A375 (cell line): ENCODE measurements at places on chromosomes 6 and 20. TPM values are rescaled to one million over a fixed set of nuclear protein-coding genes. Genes with fewer than 3 reads are reported as not detected.

The SLC23A2 gene
- 15.3 and 16.3 TPM in 2 replicates for total RNA-seq

The FHL5 gene
- 0.21 and 0.23 TPM in 2 replicates for total RNA-seq

The MRAP2 gene
- 0.19 and 0.49 TPM in 2 replicates for total RNA-seq

The PNLDC1 gene
- not detected in 2 replicates for total RNA-seq

The COL19A1 gene
- total RNA-seq: 14.0 and 15.2 TPM in 2 replicates

The OPRM1 gene
- not detected in 2 replicates for total RNA-seq

The TFB1M gene
- total RNA-seq: 56.9 and 62.4 TPM in 2 replicates

The TTLL9 gene
- 0.11 TPM in 1 of 2 replicates, not detected in the other for total RNA-seq

The PPP1R16B gene
- total RNA-seq: 0.03 and 0.08 TPM in 2 replicates

The DEFB132 gene
- total RNA-seq: not detected in 2 replicates

The PBOV1 gene
- total RNA-seq: not detected in 2 replicates

The TPBG gene
- 14.6 and 15.9 TPM in 2 replicates for total RNA-seq

The CFAP206 gene
- not detected in 2 replicates for total RNA-seq

The SLC26A8 gene
- not detected in 2 replicates for total RNA-seq

The OARD1 gene
- total RNA-seq: 20.8 and 25.7 TPM in 2 replicates

The CLPSL2 gene
- not detected in 2 replicates for total RNA-seq

The ERVFRD-1 gene
- not detected in 2 replicates for total RNA-seq

The HLA-DRA gene
- total RNA-seq: 285 and 293 TPM in 2 replicates

The SLC29A1 gene
- 16.3 and 21.6 TPM in 2 replicates for total RNA-seq

The PPARD gene
- total RNA-seq: 3.4 and 5.1 TPM in 2 replicates

The HLA-DOB gene
- total RNA-seq: 1.7 and 2.0 TPM in 2 replicates

The TRIM15 gene
- total RNA-seq: not detected in 2 replicates

The ULBP3 gene
- total RNA-seq: 7.1 and 14.2 TPM in 2 replicates

The PNPLA1 gene
- total RNA-seq: not detected in 2 replicates

The ZC2HC1B gene
- not detected in 2 replicates for total RNA-seq

The SOBP gene
- total RNA-seq: 1.8 and 4.1 TPM in 2 replicates

The GLP1R gene
- total RNA-seq: not detected in 2 replicates

The AURKA gene
- 61.3 and 62.1 TPM in 2 replicates for total RNA-seq

The KCNB1 gene
- total RNA-seq: not detected in 2 replicates

The RFX6 gene
- not detected in 2 replicates for total RNA-seq

The KCNQ5 gene
- total RNA-seq: 3.1 and 5.9 TPM in 2 replicates

The GPR6 gene
- not detected in 2 replicates for total RNA-seq

The RIMS1 gene
- total RNA-seq: 0.94 and 1.5 TPM in 2 replicates

The PROCR gene
- total RNA-seq: 48.1 and 53.3 TPM in 2 replicates

The RXRB gene
- 23.0 and 23.8 TPM in 2 replicates for total RNA-seq

The RHAG gene
- not detected in 2 replicates for total RNA-seq

The OR2J3 gene
- not detected in 2 replicates for total RNA-seq

The WFDC2 gene
- 0.72 and 1.1 TPM in 2 replicates for total RNA-seq

The OR2H2 gene
- not detected in 2 replicates for total RNA-seq

The LTB gene
- not detected in 2 replicates for total RNA-seq

The BANF2 gene
- total RNA-seq: not detected in 2 replicates
